ENCODE measurements at places on chromosomes 4 and X.

DNA sequence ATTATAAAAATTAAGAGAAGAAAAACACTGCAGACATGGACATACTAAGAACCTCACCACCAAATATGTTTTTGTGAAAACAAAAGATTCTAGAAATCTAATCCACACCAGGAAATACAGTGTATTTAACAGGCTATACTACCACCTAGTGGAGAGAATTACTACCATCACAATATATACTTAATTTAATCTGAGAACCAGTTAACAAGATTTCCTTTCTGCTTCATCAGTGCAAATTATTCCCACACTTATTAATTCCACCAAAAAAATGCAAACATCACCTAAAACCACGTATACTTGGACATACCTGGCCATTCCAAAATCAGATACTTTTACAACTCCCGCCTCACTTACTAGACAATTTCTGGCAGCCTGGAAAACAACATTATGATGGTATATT, 7.0 kb upstream of the TXK start:
- DNase-seq: no peak

DNA sequence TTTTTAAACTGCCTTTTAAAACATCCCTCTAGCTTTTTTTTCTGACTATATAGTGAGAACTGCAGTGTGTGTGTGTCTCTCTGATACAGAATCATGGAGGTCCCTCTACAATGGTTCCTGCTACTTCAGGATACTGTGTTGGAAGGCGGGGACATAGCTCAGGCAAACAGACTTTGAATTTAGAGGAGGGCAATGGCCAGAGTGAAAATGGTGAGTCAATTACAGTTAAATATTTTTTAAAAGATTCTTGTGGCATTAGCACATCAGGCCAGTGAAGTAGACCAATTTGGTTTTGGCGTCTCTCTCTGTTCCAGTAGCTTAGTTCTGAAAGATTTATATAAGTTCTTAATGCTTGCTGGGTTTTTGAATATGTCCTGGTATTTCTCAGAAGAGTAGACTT, 47.1 kb downstream of the ALG13 start:
- DNase-seq: no peak

DNA sequence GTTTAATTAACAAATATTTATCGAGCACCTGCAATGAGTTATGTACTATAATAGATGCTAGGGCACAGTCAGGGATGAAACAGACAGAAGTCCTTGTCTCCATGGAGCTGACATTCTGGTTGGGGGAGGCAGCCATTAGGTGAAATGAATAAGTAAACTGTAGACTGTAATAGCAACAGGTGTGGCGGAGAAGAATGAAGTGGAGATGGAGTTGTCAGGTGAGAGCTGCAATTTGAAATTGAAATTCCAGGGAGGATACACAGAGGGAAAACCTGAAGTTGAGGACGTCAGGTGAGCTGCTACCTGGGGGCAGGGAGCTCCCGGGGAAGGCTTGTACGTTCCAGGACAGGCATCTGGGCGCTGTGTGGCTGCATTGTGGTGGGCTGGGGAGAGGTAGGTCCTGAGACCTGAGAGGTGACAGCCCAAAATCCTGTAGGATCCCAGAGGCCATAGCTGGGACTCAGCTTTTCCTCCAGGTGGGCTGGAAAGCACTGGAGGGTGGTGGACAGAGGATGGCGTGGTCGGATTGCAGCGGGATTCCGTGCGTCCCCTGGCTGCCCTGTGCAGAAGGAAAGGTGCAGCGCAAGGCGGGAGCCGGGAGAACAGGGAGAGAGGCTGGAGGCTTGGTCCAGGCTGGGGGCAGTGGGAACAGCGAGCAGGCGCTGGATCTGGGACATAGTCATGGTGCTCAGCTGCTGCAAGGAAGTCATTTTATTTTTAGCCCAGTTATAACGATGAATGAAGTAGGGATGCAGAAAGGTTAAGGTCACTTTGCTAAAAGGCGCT, 24.8 kb downstream of the CYTL1 start:
- no peak for DNase-seq

DNA sequence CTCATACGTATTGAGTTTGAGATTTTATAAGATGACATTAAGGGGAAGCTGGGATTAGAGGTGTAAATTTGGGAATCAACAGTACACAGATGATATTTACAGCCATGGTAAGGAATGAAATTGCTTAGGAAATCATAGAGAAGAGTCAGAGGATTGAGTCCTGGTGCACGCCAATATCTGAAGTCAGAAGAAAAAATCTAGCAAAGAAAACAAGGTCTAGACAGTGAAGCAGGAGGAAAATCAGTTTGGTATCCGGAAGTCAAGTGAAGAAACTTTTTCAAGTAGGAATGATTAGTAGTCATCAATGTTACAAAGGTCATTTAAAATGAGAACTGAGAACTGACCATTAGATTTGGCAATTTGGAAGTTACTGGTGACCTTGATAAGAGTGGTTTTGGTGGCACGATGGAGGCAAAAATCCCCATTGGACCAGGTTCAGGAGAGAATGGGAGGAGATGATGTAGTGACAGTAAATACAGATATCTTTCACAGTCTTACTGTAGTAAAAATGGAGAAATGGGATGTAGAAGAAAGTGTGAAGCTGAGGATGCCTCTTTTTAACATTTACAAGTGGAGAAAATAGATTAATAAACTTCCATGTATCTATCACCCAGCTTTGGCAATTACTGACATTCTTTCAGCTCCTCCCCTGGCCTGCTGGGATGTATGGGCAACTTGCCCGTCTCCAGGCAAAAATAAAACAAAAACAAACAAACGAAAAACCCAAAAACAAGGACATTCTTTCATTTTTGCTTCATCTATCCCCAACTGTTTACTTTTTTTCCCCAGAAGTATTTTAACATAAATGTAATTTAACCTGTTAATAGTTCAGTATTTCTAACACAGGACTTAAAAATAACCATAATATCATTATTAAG, 11.4 kb upstream of the GPR34 start:
- DNase-seq: no peak

DNA sequence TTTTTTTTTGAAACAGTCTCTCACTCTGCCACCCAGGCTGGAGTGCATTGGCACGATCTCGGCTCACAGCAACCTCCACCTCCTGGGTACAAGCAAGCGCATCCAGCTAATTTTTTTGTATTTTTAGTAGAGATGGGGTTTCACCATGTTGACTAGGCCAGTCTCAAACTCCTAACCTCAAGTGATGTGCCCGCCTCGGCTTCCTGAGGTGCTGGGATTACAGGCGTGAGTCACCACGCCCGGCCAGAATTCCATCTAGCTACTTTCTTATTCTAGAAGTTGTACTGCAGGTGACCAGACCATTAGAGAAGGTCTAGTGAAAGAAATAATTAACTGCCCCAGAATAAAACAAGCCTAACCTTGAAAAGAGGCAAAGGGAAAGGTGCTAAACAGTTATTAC, 2.3 kb downstream of the LRBA start:
- DNase-seq: no peak

DNA sequence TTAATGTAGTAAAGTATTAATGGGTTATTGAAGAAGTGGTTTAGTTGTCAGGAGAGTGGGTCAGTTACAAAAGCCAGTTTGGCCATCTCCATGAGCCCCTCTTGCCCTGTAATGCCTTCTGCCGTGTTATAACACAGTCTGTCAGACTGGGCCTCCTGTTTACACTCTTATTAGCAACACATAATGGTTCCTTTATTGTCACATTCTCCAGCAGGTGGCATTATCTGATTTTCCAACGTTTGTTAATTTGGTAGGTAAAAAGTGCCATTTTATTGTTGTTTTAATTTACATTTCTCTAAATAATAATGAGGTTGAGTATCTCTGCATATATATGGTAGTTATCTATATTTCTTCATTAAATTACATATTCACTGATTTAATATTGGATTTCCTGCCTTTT, 560.8 kb downstream of the FGF13 start:
- no peak for DNase-seq

- DNase-seq: no peak
Observed at GRCh38 chr4:138178566-138178965, 63.6 kb downstream of the SLC7A11 start.

DNA sequence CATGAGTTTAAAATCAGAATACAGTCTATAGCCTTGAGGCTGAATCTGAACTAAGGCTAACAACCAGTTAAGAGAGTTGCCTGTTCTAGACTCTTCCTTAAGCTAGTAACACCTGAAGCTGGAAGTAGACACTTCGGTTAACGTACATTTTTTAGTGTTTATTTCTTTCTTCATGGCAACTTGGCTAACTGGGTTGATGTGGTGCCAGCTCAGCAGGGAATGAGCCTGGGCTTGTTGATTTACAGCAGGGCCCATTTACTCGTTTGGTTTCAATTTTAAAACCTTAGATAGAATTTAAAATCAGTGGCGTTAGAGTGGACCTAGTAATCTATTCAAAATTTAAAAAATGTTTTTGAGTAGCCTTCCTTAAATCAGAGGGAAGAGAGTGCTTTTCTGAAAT, 137.6 kb upstream of the ESX1 start:
- DNase-seq: no peak

DNA sequence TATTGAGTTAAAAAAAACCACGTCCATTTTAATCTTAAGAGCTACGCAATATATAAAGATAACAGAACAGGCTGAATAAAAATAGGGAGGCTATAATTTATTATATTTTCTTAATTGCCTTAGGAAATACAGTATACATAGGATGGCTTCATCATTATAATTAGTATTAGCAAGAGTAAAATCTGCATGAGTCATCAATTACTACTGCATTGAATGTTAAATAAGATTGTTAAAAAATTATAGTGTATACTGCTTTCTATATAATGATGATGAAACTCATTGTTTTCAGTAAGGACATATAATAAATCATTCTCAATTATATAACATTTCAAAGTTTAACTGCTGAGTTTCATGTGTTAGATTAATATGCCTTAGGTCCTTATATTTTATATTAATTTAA, 133.4 kb upstream of the GRID2 start:
- no peak for DNase-seq

DNA sequence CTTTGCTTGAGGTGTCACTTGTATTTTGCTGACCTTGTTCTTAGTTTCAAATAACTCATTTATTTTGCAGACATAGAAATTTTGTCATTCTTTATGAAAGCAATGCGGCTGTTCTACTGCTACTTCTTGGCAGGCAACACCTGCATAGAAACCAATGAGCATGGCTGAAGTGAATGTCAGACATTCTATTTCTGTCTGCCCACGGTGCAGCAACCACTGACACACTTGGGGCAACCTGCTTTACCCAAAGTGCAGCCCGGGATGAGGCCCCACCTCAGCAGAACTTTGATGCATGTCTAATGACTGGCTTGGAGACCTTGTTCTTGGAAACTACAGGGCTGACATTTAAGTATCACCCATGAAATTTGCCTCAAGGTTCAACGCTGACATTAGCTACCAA, 93.6 kb downstream of the RBM47 start:
- no peak for DNase-seq
